ENCODE measurements at places on chromosomes 2 and 18.

GRCh38 chr2:37867166-37867565, 57.9 kb upstream of the RMDN2 start:
- DNase-seq = no peak

- DNase-seq = no peak
These were observed 18.8 kb downstream of the PROC start for GRCh38 chr2:127437056-127437455.

GRCh38 chr18:79403723-79404566, 8.2 kb downstream of the NFATC1 start:
- no peak for DNase-seq

- DNase-seq = no peak
These were observed 5.0 kb downstream of the NAB1 start for GRCh38 chr2:190653931-190654330.

DNA sequence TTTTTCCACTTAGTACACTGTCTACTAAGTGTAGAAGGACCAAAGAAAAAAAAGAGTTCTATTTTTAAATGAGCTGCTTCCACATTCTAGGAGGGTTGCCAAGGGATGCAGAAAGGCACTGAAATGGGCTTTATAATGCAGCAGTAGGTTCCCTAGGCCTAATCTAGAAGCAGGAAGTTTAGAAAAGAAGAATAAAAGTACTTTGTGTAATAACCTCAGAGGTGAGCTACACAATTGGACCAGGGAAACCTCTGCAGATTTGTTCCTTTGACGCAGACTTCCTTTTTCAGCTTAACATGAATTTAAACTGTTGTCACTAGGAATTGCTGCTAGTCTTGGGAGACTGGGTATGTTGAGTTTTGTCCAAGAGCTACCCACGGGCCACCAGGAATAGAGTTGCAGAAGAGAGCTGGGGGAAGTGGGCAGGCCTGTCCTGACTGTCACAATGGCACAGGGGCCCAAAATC, 34.6 kb upstream of the RAB1A start:
- DNase-seq = no peak

GRCh38 chr2:160417745-160418397, 75.7 kb downstream of the RBMS1 start:
- DNase-seq = no peak

DNA sequence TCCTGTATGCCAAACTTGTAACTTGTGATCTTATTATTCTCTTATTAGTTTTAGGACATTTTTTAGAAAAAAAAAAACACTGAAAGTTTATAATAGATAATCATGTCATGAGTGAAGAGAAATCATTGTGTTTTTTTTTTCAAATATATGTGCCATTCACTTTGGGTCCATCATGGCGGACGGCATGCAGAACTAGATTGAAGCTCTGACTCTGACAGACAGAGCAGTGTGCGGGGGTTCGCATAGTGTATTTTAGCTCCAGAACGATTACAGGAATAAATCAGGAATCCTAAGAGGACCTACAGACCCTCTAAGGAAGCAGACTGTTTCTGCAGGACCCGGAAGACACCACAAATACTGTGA, 484.4 kb upstream of the REG3G start:
- DNase-seq = no peak

DNA sequence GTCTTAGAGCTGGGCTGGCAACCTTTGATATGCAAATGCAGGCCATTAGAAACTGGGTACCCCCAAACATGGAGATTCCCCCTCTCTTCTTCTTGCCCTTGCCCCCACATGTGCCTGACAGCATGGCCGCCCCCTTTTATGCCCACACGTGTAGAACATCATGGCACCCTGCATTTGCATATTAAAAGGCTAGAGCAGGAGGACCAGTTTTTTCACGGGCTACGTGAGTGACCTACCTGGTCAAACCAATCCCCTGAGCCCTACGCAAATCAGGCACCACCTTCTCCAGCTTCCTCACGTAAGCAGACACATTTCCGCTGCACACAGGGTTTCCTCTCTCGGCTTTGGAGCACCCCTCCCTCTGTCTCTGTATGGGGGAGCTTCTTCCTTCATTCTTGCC, 110.9 kb upstream of the COPS8 start:
- DNase-seq = no peak

DNA sequence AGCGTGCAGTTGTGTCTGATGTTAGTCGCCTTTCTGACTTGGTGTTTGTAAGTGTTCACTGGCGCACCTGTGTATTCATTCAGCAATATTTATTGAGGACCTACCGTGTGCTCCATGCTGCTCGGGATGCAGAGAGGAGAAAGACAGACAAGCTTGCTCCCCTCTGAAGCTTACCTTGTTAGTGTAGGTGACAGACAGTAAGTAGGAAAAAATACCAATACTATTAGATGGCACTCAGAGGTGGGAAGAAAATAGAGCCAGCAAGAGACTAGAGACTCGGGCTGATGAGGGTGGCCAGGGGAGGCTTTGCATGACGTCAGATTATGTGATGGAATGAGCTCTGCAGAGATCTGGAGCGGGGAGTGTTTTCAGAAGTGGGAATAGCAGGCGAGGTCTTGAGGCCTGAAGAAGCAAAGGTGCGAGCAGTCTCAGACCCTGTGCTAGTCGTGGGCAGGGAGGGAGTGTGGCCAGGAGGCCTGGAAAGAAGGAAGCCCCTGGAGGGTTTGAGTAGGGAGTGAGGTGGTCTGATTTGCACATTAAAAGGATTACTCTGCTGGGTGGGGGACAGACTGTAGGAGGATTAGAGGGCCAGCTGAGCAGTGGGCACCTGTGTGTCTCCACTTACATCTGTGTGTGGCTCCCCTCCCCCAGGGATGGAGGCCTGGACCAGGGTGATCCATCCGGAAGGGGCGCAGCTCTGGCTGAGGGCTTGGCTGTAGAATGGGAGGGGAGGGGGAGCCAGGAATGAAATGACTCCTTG, 11.8 kb downstream of the MTCL1 start:
- no peak for DNase-seq
